EL (cell line): ENCODE measurements at places on chromosomes 3 and 15.

DNA sequence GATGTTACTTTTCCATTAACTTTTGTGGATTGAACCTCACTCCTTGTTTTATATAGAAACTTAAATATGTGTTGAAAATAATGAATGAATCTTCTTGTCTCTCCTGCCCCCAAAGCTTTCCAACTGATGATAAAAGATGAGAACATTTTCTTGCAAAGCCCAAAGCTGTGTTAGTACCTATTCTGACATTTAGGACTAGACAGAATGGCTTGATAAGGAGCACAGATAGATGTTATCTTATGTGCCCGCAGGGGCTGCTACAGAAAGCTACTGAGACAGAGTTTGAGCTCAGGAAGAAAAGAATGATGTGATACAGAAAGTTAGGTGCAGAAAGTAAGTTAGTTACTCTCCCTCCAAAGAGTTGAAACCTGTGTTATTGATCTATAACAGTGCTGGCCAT is 109.4 kb upstream of the ATP11B start:
- no peak for DNase-seq

DNA sequence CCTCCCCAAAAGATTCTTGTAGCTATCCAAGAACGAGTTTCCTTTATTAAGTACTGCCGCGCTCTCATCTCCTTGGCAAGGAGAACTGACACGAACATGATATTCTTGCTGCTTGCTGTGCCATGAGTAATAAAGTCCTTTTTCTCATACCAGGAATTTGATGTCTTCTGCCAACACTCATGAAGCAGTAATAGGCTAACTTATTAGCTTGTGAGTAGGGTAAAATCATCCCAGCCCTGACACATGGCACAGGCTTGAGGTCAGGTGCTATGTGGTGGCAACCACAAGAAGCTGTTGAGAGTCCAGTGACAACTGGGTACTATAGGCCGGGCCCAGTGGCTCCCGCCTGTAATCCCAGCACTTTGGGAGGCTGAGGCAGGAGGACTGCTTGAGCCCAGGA is 22.7 kb upstream of the UBXN7 start:
- DNase-seq, result peak; percentile 11

DNA sequence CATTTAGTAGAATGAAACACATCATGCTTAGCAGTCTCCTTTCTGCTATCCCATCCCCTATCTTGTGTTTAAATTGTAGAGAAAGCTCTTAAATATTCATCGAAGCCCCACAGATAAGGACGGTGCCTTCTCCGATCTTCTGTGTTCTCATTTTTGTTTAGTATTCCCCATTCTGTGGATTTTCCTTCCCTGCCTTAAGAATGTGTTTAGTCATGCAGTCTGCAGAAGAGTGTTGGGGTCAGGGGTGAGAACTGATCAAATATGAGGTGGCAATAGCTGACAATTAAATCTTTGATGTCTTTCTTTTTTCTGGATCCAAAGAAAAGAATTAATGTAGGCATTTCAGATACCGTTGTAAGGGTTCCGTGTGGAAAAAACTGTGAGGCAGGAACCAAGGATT is 9.3 kb upstream of the ANKUB1 start:
- DNase-seq, result no peak

- DNase-seq, result no peak
Measured at GRCh38 chr15:76815421-76815820, 89.7 kb downstream of the SCAPER start.
